ENCODE measurements at places on chromosomes 1 and 21.

- no peak for DNase-seq
These were observed 185.9 kb upstream of the ATP1B1 start for GRCh38 chr1:168920456-168921094.

DNA sequence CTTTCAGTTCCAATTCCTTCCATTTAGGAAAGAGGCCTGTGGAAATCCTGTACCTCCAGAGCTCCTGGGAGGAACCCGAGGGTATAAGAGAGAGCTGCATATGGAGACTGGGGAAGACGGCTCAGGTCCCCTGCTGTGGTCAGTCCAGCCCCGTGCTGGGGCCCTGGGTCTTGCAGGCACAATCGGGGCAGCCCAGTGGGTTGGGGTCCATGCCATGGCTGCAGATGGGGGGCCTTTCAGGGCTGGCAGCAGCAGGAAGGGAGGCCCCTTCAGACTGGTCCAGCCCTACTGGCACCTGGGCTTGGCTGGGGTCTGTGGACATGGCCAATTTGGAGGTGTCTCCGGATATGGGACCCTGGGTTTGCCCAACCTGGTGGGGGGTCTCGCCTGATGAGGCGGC lies 18.2 kb downstream of the HTR6 start:
- no peak for DNase-seq

- DNase-seq = no peak
These were observed 26.2 kb upstream of the TADA1 start for GRCh38 chr1:166902279-166902678.

DNA sequence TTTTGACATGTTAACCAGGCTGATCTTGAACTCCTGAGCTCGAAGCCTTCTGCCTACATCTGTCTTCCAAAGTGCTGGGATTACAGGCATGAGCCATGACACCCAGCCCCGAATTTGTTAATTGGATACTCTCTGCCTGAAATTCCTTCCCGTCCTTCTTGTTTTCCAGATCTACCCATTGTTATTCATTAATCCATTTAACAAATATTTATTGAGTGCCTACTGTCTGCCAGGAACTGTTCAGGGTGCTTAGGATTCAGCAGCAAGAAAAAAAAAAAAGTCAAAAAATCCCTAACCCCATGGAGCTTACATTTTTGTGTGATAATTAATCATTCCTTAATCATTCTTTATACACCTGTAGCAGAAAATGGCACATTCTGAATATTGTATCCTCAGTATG lies 206.8 kb upstream of the FOXD3 start:
- DNase-seq = no peak

DNA sequence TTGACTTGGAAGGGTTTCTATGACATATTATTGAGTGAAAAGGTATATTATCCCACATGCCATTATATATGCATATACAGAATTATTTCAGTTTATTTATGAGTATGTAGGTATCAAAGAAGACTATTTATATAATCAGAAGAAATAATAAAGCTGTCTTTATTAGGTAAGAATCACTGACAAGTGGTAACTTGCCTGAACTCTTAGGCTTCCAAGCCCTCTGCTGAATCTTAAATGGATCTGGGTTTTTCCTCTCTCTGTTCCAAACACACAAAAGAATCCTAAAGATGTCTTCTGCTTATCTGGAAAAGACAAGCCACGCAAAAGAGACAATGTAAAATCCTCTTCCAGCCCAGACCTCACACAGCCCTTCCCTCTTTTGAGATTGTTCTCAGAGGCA lies 14.9 kb upstream of the SEC16B start:
- DNase-seq = no peak

Measured in activated T-cell treated with anti-CD3 and anti-CD28 coated beads, Interleukin-2, amount 50 U/mL, for 24 hours (primary cell).